Calu3 (cell line): ENCODE measurements at places on chromosomes 6 and 20. TPM values are rescaled to one million over a fixed set of nuclear protein-coding genes. Genes with fewer than 3 reads are reported as not detected.

DNA sequence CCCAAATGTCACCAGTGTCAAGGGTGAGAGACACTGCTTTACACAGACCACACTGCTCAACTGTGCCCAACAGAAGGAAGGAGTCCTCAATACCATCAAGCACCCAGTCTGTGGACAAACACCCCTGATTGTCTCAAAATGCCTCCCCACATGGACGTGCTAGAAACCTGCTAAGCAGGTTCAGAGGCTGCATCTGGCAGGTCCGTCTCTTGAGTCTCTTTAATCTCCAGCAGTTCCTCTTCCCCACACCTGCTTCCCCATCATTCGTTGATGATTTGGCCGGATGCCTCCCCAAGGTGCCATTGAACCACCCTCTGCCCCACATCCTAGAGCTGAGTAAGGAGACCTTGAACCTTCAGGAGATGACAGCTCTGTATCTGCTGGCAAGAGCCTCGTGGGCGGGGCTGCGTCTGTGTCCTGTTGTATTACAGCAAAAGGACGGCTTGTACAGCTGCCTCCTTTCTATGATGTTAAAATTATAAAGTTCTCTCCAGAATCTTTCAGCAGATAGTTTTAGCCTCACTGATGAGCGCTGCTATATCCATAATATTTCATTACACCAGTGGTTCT, 179.2 kb downstream of the PREX1 start:
- H3K4me1 ChIP-seq, result peaks cover 11% of the 10 kb centered on the region
- peaks cover 51% of the 10 kb centered on the region for H3K27me3 ChIP-seq
- DNase-seq, result peak; percentile 56
- no peak overlapping the region for H3K4me3 ChIP-seq

- peaks cover 8% of the 10 kb centered on the region for H3K4me1 ChIP-seq
- H3K36me3 ChIP-seq, result peaks cover 26% of the 10 kb centered on the region
- H3K27me3 ChIP-seq, result no peaks in the 10 kb centered on the region
- H3K4me3 ChIP-seq, result peak overlapping the region; percentile 92
- H3K27ac ChIP-seq, result no peak overlapping the region
Measured at GRCh38 chr20:13995841-13996240, 525 bp downstream of the MACROD2 start.

GRCh38 chr20:57061051-57061900, 205.2 kb downstream of the BMP7 start:
- H3K36me3 ChIP-seq, result no peaks in the 10 kb centered on the region
- no peaks in the 10 kb centered on the region for H3K27me3 ChIP-seq
- H3K27ac ChIP-seq, result no peak overlapping the region
- H3K4me1 ChIP-seq, result no peaks in the 10 kb centered on the region

- peaks cover 11% of the 10 kb centered on the region for H3K4me1 ChIP-seq
- H3K27me3 ChIP-seq, result no peaks in the 10 kb centered on the region
- H3K36me3 ChIP-seq, result peaks cover 17% of the 10 kb centered on the region
Measured at GRCh38 chr6:21598674-21599023, 5.1 kb downstream of the SOX4 start.

- no peaks in the 10 kb centered on the region for H3K27me3 ChIP-seq
- no peak overlapping the region for H3K27ac ChIP-seq
- no peak for DNase-seq
- no peak overlapping the region for H3K4me3 ChIP-seq
Measured at GRCh38 chr20:45946149-45946970, 11.9 kb downstream of the PCIF1 start.

DNA sequence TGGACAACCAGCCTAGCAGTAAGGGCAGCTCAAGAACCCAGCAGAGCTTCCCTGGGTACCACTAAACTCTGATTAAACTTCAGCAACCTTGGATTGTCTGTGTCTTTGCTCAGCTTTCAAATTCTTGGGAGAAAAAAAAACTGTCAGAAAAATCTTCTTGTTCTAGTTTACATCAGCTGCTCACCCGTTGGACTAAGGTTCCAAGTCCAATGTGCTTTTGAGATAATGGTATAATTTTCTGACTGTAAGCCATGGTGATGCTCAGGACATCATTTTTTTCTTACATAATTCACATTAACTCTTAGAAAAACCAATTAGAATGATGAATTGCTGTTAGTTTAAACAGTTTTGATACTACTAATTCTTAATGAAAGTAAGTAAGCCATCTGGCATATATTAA, 145.8 kb downstream of the COL9A1 start:
- peaks cover 38% of the 10 kb centered on the region for H3K27me3 ChIP-seq
- no peaks in the 10 kb centered on the region for H3K36me3 ChIP-seq
- DNase-seq, result no peak
- no peak overlapping the region for H3K4me3 ChIP-seq
- H3K4me1 ChIP-seq, result no peaks in the 10 kb centered on the region
- H3K27ac ChIP-seq, result no peak overlapping the region

DNA sequence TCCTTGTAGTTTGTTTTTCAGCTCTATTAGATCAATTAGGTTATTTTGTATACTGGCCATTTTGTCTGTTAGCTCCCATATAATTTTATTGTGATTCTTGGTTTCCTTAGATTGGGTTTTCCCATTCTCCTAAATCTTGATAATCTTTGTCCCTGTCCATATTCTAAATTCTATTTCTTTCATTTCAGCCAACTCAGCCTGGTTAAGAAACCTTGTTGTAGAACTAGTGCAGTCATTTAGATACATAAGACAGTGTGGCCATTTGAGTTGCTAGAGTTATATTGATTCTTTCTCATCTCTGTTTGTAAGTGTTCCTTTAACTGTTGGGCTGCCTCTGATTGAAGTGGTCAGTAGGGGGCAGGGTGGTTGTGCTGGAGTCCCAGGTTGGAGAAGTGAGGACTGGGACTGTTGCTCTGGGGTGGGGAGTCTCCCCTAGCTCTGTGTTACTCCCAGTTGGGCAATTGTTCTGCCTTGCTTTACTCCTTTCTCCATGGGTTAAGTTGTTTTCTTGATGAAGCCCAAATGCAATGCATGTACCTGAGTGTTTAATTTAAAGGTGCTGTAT, 98.8 kb upstream of the NRN1 start:
- no peak overlapping the region for H3K4me3 ChIP-seq
- no peaks in the 10 kb centered on the region for H3K4me1 ChIP-seq
- no peaks in the 10 kb centered on the region for H3K27me3 ChIP-seq
- no peak for DNase-seq
- H3K27ac ChIP-seq, result no peak overlapping the region
- H3K36me3 ChIP-seq, result no peaks in the 10 kb centered on the region

GRCh38 chr20:46990017-46990595, 95.5 kb downstream of the EYA2 start:
- DNase-seq, result peak; percentile 60
- H3K4me3 ChIP-seq, result peak overlapping the region; percentile 57
- H3K4me1 ChIP-seq, result peaks cover 63% of the 10 kb centered on the region
- H3K27me3 ChIP-seq, result no peaks in the 10 kb centered on the region
- H3K27ac ChIP-seq, result peak overlapping the region; percentile 91

DNA sequence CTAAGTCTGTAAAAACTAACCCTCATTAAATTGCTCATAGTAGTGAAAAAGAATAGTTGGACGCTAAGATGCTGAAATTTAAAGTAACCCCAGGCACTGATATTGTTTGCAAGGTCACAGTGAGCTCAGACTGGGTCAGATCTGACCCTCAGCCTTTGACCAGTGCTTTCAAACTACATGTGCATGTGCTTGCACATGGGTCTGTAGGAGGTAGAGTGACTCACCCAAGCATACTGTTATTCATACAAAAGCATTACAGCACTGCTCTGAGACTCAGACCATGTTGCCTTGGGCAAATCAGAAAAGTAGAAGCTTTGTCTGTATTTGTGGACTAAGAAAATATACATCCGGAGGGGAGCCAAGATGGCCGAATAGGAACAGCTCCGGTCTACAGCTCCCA, 326.4 kb upstream of the MARCKS start:
- no peak overlapping the region for H3K4me3 ChIP-seq
- no peaks in the 10 kb centered on the region for H3K36me3 ChIP-seq
- H3K27ac ChIP-seq, result no peak overlapping the region
- no peaks in the 10 kb centered on the region for H3K4me1 ChIP-seq

DNA sequence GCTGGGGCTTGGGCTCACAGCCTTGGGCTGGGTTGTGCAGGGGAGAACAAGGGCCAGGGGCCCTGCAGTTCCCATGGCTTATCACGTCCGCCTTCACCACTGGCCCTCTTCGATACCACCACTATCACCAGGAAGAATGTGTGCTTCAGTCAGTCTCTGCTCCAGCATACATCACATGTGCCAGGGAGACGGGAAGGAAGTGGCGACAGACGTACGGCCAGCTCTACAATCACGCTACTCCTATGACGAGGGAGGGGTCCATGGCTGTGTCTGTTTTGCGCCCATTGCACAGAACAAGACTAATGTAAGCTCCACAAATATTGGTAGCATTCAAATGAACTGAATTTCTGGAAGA, 72.1 kb downstream of the TRAM2 start:
- H3K27me3 ChIP-seq, result no peaks in the 10 kb centered on the region
- H3K4me1 ChIP-seq, result peaks cover 40% of the 10 kb centered on the region
- peak overlapping the region; percentile 25 for H3K27ac ChIP-seq
- DNase-seq, result no peak

DNA sequence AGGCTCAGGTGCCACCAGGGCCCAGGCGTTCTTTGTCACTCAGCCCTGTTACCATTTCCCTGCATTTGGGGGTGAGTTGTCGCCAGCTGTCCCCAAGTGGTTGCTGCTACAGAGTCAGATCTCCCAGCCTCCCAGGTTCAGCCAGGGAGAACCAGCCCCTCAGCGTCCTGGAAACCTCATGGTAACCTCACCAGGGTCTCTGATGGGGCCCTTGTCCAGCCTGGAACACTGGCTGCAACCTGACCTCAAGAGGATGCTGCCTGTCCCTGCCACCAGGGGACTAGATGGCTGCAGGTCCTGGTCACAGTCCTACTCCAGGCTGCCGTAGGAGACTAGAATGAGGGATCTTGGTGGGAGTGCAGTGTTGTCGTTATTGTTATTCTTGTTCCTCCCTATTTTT, 228.3 kb upstream of the PDE10A start:
- H3K36me3 ChIP-seq, result no peaks in the 10 kb centered on the region
- peaks cover 18% of the 10 kb centered on the region for H3K4me1 ChIP-seq
- H3K27ac ChIP-seq, result no peak overlapping the region
- no peak for DNase-seq
- H3K4me3 ChIP-seq, result no peak overlapping the region

DNA sequence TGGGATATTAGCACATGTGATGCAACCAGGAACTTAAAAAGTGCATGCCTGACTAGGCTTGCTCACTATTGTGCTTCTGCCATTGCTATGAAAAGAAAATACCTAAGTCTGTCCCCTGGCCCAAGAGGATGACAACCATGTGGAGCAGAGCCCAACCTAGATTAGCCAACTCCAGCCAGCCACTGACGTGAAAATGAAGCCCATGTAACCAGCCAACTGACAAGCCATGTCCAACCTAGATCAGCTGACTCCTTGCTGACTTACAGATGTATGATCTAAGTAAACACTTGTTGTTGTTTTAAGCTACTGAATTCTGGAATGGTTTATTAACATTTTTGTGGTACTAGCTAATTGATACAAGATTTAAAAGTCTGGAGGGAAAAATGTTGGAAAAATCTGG, 47.5 kb downstream of the PIGU start:
- no peak overlapping the region for H3K4me3 ChIP-seq
- no peak for DNase-seq
- no peaks in the 10 kb centered on the region for H3K36me3 ChIP-seq
- H3K4me1 ChIP-seq, result peaks cover 2% of the 10 kb centered on the region

DNA sequence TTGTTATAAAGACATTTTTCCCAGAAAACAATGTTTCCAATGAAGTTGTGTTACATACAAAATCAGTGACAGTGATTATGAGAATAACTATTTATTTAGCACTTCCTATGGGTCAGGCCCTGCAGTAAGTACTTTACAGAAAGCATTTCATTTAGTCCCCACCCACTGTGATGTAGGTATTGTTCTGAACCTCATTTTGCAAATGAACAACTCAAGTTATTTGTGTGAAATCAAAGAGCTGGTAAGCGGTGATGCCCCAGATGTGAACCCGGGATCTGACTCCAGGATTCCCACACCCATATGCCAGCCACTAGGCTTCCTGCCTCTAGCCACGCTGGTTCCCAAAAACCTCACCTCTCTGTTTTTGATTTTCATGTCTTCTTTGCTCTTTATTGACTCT, 30.9 kb downstream of the FAXC start:
- no peak for DNase-seq
- no peaks in the 10 kb centered on the region for H3K36me3 ChIP-seq
- H3K27me3 ChIP-seq, result peaks cover 13% of the 10 kb centered on the region
- no peaks in the 10 kb centered on the region for H3K4me1 ChIP-seq
- no peak overlapping the region for H3K27ac ChIP-seq

- H3K4me3 ChIP-seq, result no peak overlapping the region
- no peaks in the 10 kb centered on the region for H3K4me1 ChIP-seq
- peaks cover 47% of the 10 kb centered on the region for H3K27me3 ChIP-seq
- DNase-seq, result no peak
Measured at GRCh38 chr6:168458101-168458500, 17.1 kb downstream of the SMOC2 start.

DNA sequence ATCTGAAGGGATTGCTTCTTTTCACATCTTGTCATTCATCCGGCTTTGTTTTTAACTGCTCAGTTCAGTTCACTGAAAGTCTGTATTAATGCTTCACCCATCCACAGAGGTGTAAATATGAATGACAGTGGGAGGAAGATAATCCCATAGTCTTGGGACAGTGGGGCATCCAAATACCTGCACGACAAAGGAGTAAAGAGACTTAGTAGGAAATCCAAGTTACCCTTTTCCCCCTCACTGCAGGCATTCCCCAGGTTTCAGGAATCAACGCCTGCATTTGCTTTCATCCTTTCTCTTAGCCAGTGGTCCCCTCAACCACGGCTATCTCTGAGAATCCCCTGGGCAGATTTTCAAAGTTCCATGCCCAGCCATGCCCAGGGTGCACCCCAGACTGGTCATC, 110.2 kb downstream of the MYLK4 start:
- H3K27ac ChIP-seq, result no peak overlapping the region
- H3K4me3 ChIP-seq, result no peak overlapping the region
- H3K27me3 ChIP-seq, result peaks cover 36% of the 10 kb centered on the region
- no peak for DNase-seq
- no peaks in the 10 kb centered on the region for H3K36me3 ChIP-seq

DNA sequence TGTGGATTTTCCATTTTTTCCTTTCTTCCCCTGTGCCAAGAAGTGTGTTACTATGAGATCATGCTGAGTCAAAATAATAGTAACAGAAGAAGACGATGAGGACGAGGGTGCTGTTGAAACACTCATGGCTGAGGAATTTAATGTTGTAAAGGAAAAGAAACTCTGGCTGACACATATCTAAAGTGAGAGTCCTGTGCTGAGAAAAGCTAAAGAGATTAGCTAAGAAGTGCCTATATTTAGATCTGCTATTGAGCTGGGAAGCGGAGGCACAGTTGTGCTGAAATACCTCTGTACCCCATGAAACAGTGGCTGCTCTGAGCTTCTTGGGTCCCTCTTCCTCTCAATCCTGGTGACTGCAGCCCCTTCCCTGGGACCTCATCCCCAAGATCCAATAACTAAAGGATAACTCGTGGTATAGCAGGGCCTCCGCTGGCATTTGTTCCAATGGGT, 1.1 kb upstream of the SYTL3 start:
- no peaks in the 10 kb centered on the region for H3K27me3 ChIP-seq
- no peak overlapping the region for H3K4me3 ChIP-seq
- peak overlapping the region; percentile 76 for H3K27ac ChIP-seq
- peaks cover 46% of the 10 kb centered on the region for H3K4me1 ChIP-seq
- peaks cover 28% of the 10 kb centered on the region for H3K36me3 ChIP-seq

The ZNF831 gene
- not detected in 2 replicates for total RNA-seq

The TENT5A gene
- total RNA-seq, result 9.7 and 17.4 TPM in 2 replicates

The RGS19 gene
- 17.2 and 17.8 TPM in 2 replicates for total RNA-seq
